ENCODE measurements at places on chromosomes 7 and 10.

GRCh38 chr10:78740976-78741915, 327.5 kb upstream of the ZMIZ1 start:
- DNase-seq, result no peak

DNA sequence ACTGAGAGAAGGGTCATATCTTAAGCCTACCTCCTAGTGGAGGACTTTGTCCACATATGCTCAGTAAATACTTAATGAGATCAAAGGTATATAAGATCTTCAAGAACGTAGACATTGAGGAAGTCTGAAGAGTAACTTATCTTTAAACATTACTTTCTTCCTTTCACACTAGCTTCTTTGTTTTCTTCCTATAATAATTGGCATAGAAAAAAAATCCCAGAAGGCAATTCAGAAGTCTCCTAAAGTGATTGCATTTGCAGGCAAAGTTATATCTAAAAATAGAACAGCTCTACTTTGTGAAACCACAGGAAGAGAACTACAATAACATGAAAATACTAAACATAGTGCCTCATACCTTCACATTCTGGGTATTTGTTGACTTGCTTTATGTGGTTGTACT, 150.4 kb downstream of the PPP1R3A start:
- DNase-seq, result no peak

DNA sequence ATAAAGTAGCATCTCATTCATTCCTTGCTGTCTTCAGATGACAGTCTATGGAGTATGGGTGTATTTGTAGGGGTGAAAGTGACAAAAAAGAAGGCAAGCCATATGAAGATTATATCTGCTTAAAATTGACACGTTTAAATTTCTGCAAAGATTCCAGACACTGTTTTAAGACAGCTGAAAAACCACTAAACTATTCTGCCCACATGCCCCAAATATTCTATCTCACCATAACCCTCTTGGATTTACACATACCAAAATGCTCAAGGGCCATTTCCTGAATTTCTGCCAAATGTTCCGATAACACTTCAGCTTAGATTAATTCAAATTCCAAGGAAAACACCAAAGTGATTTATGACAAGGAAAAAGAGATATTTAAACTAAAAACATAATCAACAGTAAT, 99.9 kb upstream of the IL6 start:
- no peak for DNase-seq

DNA sequence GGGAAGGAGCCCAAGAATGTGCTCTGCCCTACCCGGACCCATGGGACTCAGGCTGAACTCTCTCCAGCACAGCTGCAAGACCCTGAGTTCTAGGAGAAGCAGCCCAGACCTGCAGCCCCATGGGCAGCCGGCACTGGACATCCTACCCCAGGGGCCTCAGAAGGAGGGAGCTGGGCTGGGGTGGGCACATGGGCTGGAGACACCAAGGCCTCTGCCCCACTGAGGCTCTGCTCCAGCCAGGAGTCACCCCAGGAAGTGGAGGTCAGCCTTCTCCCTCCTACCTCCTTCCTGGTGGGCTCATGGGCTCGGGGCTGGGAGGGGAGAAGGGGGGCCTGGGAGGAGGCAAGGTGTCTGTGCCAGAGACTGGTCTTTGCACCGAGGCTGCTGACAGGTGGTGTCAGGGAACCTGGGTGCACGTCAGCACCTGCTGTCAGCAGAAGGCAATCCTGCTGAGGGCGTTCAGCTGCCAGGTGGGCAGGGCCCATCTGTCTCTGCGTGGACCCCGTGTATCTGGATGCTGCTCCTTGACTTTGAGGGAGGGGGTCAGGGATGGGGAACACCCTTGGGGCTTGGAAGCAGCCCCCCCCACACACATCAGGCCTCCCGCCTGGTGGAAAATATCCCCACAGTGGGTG, 95.2 kb downstream of the PDGFA start:
- no peak for DNase-seq

GRCh38 chr10:62162261-62162981, 106.2 kb downstream of the RTKN2 start:
- DNase-seq, result no peak

DNA sequence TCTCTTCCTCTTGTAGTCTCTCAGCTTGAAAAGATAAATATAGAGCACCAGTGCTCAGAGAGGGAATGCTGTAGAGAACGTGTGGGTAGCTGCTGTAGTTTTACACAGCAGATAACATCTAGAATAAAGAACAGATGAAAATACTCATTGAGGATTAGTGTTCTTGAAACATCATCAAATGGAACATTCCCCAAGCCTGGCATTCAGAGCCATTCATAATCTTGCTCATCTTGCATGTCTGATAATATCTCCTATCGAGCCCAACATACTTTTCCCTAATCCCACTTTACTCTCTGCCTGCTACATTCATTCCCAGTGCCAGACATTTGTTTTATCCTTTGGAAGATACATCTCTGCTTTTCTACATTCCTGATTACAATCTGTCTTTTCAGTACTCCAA, 35.2 kb downstream of the MCU start:
- DNase-seq, result no peak

DNA sequence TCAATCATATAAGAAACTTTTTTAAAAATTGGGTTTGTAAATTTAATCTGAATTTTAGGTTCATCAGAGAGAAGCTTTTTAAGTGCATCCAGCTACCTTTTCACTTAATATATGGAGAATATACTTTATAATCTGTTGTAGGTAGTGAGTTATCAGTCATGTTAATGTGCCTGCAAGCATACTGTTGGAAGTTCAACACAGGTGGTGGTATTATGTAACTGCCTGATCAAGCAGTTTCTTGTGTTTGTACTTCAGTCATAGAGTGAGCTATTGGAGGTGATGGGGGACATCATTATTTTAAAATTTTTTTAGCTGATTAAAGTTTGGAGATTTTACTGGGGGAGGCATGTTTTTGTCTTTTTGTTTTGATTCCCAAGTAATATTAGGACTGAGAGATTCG, 2.5 kb downstream of the TNKS2 start:
- no peak for DNase-seq

GRCh38 chr10:35416619-35417312, 80.5 kb downstream of the CCNY start:
- no peak for DNase-seq

- DNase-seq, result peak; percentile 54
These were observed 116.6 kb downstream of the KLF6 start for GRCh38 chr10:3668276-3668965.

DNA sequence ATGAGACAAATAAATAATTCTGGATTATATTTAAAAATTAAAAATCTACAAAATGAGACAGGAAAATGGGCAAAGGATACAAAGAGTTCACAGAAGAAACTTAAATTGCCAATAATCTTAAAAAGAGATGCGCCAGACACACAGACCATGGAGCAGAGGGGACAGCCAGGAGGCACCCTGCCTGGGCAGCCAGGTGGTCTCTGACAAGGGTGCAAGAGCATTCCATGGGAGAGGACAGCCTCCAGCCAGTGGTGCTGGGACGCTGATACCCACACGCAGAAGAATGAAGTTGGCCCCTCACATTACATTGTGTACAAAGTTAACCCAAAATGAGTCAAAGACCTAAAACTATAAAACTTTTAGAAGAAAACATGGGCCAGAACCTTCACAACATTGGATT, 106.3 kb downstream of the NKX6-2 start:
- DNase-seq, result no peak

GRCh38 chr7:131691454-131692130, 135.2 kb upstream of the PODXL start:
- DNase-seq, result no peak
